GDM1 (cell line): ENCODE measurements at places on chromosomes 6 and 20.

- no peak for DNase-seq
Observed at GRCh38 chr6:145968051-145968450, 3.9 kb upstream of the SHPRH start.

DNA sequence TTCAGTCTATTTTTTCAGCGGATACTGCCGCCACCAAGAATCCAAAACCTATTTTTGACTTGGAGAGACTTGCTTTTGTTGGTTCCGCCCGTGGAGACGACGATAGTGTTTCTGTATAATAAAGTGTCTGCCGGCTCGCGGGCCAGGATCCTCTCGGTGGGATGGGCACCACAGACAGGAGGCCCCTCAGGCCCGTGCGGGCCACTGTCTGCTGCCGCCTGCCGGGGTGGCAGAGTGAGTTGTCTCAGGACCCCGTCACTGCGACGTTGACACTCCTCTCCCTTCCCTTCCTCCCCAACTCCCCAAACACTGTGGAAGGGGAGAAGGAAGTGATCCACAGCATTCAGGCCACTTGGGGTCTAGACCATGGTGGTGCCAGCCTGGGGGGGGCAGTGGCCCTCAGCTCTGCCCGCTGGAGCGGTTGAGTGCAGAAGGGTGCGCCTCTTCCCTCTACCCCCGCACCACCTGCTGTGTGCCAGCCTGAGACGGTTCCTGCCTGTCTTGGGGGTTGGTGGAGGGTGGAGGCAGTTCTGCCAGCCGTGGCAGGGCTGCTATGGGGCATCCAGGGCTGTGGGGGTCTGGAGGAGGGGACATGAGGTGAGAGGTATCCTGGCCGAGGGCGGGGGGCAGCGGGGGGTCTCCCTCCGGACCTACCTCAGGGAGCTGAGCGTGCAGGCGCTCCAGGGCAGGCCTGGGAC, 17.5 kb downstream of the RBM38 start:
- no peak for DNase-seq

DNA sequence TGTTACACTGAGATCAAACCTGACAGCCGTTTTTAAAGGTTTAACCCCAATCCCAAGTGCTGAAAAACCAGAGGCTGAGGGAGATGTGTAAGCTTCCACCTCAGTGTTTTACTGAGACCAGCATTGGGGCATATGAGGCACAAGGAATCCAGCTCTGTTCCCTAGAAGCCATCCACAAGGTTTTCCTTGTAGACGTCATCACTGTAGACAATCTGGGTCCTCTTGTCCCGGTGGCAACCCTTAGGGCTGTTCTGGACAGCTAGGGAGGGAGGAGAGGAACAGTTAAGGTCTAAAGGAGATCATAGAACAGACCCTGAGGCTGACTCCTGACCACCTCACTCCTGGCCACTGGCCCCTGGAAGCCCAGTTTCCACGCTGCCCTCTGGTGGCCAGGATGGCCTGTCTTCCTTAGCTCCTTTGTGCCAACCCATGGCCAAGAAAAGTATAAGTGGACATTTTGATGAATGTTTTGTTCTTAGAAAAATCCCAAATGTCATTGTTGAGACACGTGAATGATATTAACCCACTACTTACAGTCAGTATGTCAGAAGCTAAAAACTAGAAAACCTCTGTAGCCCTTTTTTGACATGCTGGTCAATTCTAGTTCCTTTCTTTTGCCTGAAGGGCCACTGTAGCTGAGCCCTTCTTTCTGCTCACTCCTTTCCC, 6.4 kb downstream of the CFB start:
- DNase-seq = no peak

DNA sequence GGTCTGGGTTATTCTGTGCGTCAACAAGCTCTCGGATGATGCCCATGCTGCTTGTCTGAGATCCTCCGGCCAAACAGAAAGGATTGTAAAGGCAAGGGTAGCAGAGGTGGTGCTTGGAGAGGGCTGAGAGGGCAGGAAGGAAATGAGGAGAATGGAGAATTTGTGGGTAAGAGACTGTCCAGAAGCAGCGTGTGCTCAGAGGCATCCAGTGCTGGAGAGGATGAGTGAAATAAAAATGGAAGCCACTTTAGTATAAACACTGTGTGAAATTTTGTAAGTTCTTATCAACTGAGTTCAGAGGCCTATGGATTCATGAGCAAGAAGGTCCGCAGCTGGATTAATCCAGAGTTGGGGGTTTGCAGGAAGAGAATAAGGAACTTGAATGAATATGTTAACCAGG, 59.5 kb downstream of the ADGRG6 start:
- DNase-seq = no peak

DNA sequence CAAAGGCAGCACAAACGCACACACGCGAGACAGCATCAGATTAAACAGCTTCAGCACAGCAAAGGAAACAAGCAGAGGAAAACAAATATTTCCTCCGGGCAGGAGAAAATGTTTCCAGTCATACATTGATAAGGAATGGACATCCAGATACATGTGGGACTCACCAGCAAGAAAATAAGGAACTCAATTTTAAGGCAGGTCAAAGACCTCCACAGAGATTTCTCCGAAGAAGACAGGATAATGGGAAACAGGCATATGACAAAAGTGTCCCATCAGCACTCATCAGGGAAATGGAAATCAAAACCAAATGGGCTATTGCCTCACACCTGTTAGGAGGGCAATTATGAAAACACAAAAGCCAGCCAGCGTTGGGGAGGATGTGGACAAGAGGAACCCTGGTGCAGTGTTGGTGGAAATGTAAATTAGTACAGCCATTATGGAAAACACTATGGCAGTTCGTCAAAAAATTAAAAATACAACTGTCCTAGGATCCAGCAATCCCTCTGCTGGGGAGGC, 9.7 kb upstream of the SLCO4A1 start:
- DNase-seq = no peak
